ENCODE measurements at places on chromosomes 13 and 19.

GRCh38 chr13:76481738-76482137 lies 404.5 kb downstream of the KCTD12 start:
- DNase-seq = no peak

GRCh38 chr13:114067886-114068651 lies 64.4 kb downstream of the RASA3 start:
- peak; percentile 33 for DNase-seq

DNA sequence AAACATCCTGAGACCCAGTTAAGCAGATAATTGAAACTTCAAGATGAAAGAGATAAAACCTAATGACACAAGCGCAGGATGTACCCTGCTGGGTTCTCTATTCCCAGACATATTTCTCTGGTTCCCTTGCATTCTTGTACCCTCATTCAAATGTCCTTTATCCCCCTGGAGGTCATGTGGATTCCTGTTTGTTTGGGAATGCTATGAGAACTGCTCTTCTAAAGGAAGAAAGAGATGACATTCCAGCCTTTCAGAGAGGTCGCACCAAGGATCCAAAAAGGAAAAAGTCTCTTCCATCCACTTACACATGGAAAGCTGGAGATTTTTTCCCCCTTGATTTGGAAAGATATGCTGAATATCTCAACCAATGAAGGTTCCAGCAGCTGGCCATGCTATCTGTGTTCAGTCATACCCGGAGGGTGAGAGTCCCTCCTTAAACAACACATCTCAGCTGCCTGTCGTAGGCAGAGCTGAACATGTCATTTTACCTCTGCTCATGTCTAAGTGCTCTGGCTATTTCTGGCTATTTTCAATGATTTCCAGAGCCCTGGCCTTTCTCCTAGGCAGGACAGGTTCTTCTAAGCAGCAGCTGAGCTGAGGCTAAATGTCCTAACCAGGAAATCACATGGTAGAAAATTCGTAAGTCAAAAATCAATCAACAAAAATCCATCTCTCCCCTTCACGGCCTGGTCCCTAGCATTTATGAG lies 52.5 kb downstream of the C13orf42 start:
- DNase-seq = no peak

DNA sequence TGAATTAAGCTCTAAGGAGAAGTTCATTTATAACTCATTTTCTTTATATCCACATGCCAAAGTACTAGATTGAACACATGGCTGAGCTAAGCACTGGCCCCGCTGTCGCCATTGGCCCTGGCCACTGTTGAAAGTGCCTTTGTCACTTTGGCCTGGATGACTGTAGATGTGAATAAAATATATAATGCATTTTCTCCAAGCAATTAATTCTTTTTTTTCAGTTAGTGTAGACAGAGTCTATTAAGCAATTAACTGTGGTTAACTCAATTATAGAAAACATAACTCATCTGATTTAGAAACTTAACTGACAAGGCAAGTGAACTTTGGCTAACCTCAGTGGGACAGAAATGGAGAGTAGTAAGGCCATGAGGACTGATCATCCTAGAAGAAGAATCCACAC lies 965.6 kb downstream of the EFNB2 start:
- DNase-seq = no peak

- DNase-seq = no peak
Observed at GRCh38 chr19:47641891-47642485, 33.1 kb downstream of the BICRA start.

DNA sequence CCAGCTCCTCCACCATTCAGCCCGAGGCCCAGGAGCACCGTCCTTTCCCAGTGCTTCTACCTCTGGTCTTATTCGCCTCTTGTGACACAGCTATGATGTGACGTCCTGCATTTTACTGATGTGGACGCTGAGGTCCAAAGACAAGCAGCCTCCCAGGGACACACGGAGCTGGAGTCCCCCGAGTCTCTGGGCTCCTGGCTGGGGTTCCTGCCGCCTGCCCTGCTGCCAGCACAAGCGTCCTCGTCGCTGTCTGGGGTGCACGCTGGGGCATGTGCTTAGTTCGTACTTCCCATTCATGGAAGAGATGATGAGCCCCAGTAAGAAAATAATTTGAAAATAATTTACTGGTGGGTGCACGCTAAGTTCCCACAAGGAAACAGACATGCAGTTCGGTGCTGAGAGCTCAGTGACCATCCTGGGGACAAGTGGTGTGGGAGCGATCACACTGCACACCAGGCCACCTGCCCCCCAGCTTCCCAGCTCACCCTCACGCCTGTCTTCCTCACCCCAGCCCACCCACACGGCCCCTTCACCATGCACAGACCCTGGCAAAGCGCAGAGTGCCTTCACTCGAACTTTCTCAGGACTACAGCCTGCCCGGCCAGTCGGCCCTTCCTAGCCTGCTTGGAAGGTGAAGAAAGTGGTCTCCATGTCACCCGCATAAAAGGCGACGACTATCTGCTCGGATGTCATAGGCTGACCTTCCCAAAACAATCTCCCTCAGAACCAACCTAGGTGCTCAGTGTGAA lies 14.2 kb upstream of the CFAP97D2 start:
- DNase-seq = no peak

- no peak for DNase-seq
Observed at GRCh38 chr19:30255791-30256495, 116.2 kb upstream of the ZNF536 start.

- no peak for DNase-seq
Observed at GRCh38 chr19:19652482-19653295, 9.2 kb upstream of the GMIP start.

DNA sequence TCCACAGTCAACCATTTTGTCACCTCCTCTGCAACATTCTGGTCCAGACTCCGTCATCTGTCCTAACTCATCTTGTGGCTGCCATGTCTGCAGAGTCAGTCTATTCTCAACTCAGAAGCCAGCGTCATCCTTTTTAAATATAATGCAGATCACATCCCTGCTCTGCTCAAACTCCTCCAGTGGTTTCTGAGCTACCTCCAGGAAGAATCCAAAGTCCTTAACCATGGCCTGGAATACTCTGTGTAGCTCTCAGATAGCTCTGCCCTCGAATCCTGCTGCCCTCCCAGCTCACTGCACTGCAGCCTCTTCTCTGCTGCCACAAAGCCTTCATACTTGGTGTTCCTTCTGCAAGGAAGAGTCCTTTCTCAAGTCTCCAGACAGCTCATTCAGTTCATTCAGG lies 190.8 kb downstream of the FOXO1 start:
- no peak for DNase-seq

DNA sequence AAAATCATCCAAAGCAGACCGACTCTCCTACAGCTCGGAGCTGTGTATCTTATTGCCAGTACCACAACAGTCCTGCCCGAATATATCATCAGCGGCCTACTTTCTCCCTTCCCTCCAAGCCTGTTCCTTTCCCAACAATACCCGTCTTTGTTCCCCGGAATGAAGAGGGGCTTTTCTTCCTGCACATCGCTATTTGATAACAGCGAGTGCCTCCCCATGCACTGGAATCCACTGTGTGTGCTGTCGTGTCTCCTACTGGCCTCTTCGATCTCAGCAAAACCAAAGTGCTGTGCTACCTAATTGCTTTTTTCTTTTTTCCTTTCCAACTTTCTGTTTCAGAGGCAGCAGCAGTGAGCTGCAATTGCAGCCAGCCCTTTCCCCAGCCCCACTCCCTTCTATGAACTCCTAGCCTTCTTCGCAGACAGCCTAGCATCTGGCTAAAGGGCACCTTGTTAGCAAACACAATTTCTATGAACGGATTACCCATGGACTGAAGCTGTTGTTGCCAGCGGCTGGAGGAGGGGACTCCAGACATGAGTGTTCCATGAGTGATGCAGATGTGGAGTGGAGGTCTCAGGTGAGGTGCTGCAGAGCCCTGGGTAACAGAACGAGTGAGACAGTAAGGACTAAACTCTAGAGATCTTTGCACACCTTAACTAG lies 43.4 kb downstream of the EFNB2 start:
- no peak for DNase-seq

DNA sequence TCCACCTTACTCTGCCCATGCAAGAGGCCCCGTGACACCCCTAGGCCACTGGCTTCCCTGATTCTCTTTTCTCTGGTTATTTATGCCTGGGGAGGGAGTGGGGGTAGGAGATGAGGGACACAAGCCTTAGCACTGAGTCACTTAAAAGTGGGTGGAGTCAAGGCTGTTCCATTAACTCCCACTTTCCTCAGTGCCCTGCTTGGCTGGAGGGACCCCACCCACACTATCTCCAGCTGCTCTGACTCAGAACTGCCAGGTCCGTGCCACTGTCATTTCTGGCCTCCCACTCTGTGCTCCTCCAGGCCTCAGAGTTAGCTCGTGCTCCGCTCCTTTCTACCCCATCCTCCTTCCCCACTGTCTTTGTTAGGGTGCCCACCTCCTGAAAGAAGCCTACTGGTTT lies 113.4 kb upstream of the UQCRFS1 start:
- DNase-seq = no peak

DNA sequence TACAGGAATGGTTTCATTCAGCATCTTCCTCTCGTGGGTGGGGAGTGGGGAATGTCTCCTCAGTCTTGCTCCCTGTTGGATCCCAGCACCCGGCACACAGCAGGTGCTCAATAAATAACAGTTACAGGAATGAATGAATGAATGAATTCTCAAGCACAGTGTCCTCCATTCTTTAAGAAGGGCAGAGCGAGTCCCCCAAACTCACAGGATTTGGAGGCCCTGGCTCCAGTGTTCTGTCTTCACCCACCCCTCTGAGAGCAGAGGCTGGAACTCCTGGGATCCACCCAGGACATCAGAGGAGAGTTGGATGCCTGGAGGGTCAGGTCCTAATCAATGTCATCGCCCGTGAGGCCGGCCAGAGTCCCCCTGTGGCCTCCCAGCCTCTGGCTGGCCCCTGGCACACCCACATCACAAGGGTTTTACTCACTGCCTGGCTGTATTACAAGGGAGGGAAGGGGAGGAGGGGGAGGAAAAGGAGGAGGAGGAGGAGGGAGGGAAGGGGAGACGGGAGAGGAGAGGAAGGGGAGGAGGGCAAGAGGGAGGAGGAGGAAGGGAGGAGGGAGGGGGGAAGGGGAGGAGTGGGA lies 8.7 kb upstream of the CREB3L3 start:
- DNase-seq = no peak

GRCh38 chr19:55504252-55504603 lies 16.0 kb downstream of the SSC5D start:
- DNase-seq = no peak
